ENCODE measurements at places on chromosomes 2 and 18.

GRCh38 chr18:13493079-13493478 is 233.3 kb downstream of the FAM210A start:
- no peak overlapping the region for H3K27ac ChIP-seq
- H3K4me3 ChIP-seq = no peak overlapping the region
- no peaks in the 10 kb centered on the region for H3K27me3 ChIP-seq
- peaks cover 6% of the 10 kb centered on the region for H3K4me1 ChIP-seq
- peaks cover 11% of the 10 kb centered on the region for H3K36me3 ChIP-seq
- no peak for DNase-seq

DNA sequence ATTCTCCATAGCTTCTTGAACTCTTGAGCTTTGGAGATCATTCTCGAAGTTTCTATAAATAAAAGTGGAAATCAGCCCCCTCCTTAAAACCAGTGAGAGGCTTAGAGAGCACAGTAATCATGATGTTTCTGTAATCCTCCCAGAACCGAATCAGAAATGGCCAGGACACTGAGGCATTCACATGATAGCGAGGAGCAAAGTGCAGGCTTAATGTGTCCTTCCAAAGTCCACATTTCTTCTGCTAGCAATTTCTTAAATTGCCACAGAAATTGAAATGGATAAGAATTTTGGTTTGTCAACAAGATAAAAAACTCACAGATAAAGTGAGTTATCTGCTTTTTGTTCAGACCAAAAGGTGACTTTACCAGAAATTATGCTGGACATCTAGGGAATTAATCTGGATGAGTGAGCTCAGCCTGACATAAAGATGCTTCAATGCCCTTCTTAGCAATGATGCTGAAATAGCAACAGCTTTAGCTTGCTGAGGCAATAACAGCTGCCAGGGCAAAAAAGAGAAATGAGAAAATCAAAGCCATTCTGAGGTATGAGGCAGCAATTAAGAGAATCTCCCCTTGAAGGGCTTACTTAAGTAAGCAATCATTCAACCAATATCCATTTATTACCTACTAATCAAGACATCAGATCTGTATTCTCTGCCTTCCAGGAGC is 82.4 kb upstream of the PHLPP1 start:
- H3K36me3 ChIP-seq = no peaks in the 10 kb centered on the region
- H3K4me1 ChIP-seq = no peaks in the 10 kb centered on the region
- no peak overlapping the region for H3K4me3 ChIP-seq
- H3K27me3 ChIP-seq = peaks cover 47% of the 10 kb centered on the region
- no peak overlapping the region for H3K27ac ChIP-seq

GRCh38 chr2:38149531-38149930 is 73.6 kb upstream of the CYP1B1 start:
- H3K27ac ChIP-seq = no peak overlapping the region
- H3K36me3 ChIP-seq = no peaks in the 10 kb centered on the region
- H3K4me3 ChIP-seq = no peak overlapping the region
- no peak for DNase-seq

DNA sequence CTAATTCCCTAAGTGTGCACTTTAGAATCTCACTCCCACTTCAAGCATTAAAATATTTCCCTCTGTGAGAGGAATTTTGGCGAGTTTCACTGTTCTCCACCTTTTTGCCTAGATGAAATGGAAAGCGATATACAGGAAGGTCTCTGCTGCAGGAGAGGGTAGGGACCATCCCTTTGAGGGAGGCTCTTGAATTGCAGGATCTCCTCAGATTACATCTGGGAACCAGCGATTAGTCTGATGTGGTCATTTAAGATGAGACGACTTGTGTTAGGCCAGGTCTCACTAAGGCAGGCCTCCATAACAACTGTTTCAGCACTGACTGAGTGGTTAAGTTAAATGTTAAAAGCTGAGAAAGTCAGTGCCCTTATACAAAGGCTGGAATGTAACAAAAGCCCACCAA is 74.6 kb downstream of the ARL6IP6 start:
- H3K4me3 ChIP-seq = no peak overlapping the region
- no peak for DNase-seq
- no peaks in the 10 kb centered on the region for H3K27me3 ChIP-seq
- no peaks in the 10 kb centered on the region for H3K4me1 ChIP-seq
- no peak overlapping the region for H3K27ac ChIP-seq
- no peaks in the 10 kb centered on the region for H3K36me3 ChIP-seq

- DNase-seq = peak; percentile 72
- H3K27me3 ChIP-seq = no peaks in the 10 kb centered on the region
- peak within 1 kb of the TSS; percentile 79 for H3K27ac ChIP-seq
Measured at GRCh38 chr2:112481528-112482233, at the start of gene TTL. Gene TTL, plus strand, starts transcription at chr2:112482156. Its CDS starts 189 bp downstream, at chr2:112482345.
